ENCODE measurements at places on chromosomes 1 and 21.

DNA sequence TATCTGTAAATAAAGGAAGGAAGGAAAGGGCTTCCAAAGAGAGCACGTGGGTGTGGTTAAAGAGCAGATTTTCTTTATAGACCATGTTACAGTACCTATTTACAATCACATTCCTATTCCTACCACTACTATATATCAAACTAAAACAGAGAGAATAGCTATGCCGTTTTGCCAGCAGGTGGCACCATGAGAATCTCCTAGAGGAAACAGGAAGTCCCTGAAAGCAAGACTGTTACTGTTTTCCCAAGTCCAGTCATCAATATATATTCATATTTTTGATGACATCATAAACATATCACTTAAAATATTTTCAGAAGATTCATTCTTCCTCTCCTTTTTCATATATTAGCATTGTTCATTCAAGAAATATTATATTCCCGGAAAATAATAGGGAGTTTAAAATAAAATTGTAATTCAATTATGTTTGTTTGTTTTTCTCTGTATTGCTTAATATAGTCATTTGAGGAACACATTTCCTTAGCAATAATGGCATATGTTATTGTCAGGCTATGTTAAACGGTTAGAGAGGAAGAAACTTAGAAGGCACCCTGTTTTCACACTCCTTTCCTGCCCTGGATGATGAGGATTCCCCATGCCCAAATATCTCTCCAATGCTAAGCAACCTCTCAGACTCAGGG, 6.6 kb downstream of the CCDC190 start:
- peak; percentile 66 for DNase-seq

GRCh38 chr1:58769809-58770320, 14.0 kb downstream of the JUN start:
- peak; percentile 29 for DNase-seq

DNA sequence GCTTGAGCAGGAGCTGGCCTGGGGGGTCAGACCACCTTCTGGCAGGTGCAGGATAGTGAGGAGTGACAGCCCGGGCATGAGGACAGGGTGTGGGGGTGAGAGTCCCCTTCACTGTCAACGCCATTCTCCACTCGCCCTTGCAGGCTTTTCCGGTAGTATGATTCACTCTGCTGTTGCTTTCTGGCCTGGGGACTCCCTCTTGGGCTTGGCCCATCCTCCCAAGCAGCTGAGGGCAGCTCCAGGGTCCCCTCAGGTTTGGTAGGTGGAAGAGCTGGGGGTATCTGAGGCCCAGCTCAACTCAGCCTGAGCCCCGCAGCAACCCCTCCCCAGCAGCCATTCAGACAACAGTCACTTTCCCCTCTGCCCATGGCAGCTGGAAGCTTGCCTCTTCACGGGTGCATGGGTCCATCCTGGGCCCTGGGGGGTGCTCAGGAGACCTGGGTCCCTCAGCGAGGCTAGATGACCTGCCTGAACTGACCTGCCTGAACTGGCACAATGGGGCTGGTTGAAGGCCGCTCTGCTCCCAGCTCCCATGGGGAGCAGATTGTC, 1.3 kb downstream of the CLDN19 start:
- no peak for DNase-seq

GRCh38 chr1:103514920-103515503, 10.5 kb upstream of the RNPC3 start:
- peak; percentile 10 for DNase-seq

DNA sequence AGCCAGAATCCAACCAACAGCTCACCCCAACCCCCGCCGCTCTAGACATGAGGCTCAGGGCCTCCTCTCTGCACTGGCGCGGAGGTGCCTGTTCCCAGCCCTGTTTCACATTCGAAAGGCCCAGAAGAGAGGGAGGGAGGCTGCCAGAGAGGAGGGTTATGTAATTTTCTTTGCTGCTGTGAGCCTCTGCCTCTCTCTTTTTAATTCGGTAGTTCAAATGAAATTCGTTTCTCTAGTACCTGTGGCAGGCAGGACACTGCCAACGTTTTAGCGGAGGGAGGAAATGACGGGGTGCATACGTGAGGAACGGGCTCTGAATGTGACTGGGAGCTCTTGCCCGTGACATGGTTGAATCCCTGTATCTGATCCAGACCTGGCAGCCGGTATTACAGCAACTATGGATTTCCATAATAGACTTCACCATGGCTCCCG, 9.4 kb downstream of the PRDM16 start:
- DNase-seq: no peak

DNA sequence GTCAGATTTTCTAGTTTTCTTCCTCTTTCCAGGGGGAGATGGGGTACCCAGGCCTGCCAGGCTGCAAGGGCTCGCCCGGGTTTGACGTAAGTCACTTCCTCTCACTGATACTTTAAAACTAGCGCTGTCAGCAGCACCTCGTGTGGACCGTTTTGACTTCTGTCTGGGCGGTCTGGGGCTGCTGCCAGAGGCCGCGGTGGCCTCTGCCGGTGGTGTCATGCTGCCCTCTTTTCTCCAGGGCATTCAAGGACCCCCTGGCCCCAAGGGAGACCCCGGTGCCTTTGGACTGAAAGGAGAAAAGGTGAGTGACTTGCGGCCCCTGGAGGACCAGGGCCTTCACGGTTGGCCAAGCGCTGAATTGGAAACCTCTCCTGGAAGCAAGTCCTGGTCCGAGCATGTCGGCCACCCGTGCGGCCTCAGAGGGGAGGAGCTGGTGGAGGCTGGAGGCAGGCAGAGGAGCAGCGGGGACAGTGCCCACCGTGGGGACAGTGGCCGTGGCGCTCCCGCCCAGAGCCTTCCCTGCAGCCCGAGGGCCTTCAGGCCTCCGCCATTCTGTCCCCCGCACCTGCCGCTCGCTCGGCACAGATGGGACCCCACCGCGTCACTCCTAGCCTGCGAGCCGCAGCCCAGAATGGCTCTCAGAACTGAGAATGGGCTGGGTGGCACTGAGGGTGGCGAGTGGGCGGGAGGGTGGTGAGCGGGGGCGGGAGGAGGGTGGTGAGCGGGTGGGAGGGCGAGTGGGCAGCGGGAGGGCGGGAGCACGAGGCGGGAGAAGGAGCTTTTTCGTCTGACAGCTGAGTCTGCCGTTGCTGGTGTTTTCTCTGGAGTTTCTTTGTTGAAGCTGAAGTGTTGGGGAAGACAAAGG, 9.4 kb downstream of the COL6A1 start:
- DNase-seq: no peak

DNA sequence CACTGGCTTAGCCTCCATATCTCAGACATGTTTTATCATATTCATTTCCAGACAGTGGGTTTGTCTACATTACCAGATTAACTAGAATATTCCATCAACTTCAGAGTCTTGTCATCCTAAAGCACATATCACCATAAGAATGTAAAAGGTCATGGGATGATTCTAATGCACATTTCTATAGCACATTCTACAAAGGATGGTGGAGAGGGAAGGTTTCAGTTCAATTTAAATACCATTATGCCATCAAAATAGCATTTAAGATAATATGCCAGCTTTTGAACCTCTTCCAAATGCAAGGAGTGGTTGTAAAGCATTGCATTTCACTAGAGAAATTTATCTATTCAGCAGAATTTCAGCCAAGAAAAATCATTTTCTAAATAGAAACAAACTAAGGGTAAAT, 970.5 kb downstream of the TTLL7 start:
- DNase-seq: no peak

- DNase-seq: peak; percentile 35
Observed at GRCh38 chr1:63774617-63775417, 1.0 kb downstream of the ROR1 start.

DNA sequence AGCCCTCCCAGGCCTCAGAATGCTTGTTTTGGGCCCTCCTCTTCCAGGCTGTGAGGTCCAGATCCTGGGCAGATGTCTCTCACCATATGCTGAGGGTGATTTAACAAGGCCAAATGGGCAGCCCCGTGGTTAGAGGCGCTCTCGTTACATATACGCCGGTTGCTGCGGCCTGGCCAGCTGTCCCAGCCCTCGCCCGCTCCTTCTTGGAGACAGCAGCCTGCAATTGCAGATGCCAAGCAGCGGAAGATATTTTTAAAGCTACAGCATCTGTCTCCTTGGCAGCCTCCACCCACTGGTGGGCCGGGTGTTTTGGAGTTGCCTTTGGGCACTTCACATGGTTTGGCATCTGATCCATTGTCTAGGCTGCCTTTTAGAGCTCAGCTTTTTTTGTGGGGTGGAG, 178.8 kb upstream of the NFIA start:
- no peak for DNase-seq

DNA sequence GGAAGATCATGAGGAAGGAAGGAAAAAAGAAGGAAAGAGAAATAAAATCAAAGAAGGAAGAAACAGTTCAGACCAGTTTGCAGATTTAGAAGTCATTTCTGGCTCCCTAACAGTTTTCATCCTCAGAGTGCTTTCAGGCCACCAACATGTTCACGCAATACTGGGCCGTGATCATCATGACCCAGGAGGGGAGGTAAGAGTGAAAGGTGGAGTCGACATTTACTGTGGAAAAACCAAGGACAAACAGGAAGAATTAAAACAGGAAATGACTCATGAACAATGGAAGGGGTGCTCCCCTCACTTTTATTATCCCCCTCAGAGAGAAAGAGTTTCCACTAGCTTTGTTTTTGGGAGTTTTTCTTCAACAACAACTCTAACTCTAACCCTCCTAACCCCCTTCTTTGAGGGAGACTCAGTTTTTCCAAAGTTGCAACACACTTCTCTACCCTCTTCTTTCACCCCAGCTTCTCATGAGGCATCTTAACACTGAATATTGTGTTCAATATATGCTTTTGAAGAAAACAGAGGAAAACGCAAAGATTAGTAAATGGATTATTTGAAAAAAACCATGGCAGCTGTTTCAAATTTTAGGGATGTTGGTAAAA, 60.4 kb downstream of the VANGL2 start:
- DNase-seq: no peak

DNA sequence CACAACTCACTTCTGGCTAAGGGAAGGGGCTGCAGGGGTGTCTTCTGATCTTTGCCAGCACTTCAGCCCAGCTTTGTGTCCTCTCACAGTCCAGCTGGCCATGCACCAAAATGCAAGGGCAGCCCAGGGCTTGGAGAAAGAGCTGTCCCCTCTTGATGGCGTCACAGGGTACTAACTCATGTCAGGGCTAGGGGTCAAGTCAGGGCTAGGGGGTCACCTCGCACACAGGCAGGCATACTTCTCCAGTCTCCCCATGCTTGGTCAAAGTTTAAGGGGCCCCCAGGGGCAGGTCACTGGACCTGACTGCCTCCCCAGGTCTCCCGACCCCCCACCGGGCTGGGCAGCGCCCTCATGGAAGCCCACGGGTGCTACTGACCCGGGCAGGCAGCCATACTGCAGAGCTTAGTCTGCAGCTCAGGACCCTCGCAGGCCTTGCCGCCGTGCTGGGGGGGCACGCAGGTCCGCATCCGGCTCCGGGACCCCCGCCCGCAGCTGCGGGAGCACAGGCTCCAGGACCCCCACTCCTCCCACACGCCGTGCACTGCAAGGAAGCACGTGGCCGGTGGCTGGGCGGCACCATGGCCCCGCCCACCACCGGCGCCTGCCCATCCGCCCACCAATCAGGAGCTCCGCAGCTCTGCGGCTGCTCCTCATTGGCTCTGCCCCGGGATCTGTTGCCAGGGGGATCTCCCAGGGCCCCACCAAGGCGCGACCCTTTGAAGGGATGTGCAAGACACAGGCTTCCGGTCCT, 21.5 kb downstream of the ADGRB2 start:
- no peak for DNase-seq

- DNase-seq: no peak
Observed at GRCh38 chr21:41483973-41484372, 24.0 kb downstream of the TMPRSS2 start.

GRCh38 chr1:22804406-22804805, 93.8 kb downstream of the EPHB2 start:
- DNase-seq: no peak

DNA sequence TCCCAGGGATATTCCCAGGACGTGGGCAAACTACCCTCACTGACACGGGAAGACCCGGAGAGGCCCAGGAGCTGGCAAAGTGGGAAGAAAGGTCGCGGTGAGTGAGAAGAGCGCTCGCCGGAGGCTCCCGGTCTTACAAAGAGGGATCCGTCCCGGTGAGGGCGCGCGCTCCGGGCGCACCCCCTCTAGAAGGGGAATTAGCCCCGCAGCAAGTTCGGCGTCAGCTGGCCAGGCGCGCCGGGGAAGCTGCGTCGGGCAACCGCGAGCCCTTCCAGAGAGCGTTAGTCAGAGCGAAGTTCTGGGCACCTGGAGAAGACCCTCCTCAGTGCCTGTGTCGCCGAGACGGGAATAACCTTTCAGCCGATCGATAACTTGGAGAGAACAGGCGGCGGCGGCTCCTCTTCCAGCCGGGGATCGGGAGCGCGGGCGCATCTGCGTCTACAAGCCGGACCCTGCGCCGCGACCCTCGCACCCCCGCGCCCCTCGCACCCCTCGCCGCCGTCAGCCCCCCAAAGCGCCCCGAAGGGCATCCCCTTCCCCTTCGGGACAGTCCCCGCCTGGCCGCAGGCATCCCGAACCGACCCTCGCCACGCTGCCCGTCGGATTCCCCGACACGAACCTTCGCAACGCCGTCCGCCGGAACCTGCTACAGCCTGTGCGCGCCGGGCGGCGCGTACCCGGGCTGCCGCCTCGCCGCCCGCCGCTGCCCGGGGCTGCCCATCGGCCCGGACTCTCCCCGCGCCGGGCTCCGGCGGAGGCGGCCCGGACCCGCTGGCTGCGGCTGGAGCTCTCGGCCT, 485 bp downstream of the SIPA1L2 start:
- no peak for DNase-seq

GRCh38 chr21:46009951-46010705, 28.6 kb downstream of the COL6A1 start:
- DNase-seq: no peak

DNA sequence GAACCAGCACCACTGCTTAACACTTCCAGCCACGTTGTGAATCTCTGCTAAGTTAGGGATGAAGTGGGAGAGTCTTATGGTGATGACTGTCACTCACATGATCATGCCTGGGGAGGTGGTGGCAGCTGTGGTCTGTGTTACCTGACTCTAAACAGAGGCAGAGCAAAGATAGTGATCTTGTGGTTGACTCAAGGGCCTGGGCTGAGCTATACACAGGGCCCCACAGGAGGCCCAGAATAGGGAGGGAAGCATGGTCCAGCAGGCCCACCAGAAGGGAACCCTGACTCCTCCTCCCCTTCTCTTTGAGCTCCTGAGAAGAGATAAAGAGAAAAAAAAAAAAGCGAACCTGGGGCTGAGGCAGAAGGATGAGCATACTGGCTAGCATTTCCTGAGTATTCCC, 55.0 kb downstream of the PLXNA2 start:
- peak; percentile 50 for DNase-seq

Measured in GM13976 (cell line).